Hematopoietic multipotent progenitor cell treated with erythropoietin and hydrocortisone succinate and interleukin-3 and kit ligand, for 4 days (in vitro differentiated cells): ENCODE measurements at places on chromosomes 11 and 22.

- DNase-seq = peak; percentile 86
Measured at GRCh38 chr11:73335204-73335923, 27.3 kb downstream of the ARHGEF17 start.

- no peak for DNase-seq
Measured at GRCh38 chr22:40486962-40487602, 116.7 kb downstream of the SGSM3 start.

- DNase-seq = no peak
Measured at GRCh38 chr11:66465373-66466224, 1.1 kb upstream of the PELI3 start.

DNA sequence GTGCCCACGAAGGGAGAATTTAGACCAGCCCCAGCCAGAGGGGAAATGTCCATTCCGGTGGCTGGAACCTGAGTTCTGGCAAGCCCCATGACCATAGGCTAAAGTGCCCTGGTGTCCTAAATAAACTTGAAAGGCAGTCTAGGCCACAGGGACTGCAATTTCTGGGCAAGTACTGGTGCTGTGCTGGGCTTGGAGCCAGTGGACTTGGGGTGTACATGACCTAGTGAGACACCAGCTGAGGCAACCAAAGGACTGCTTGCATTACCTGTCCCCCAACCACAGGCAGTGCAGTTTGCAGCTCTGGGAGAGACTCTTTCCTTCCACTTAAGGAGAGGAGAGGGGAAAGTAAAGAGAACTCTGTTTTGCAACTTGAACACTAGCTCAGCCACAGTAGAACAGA, 23.7 kb downstream of the RRP8 start:
- no peak for DNase-seq

DNA sequence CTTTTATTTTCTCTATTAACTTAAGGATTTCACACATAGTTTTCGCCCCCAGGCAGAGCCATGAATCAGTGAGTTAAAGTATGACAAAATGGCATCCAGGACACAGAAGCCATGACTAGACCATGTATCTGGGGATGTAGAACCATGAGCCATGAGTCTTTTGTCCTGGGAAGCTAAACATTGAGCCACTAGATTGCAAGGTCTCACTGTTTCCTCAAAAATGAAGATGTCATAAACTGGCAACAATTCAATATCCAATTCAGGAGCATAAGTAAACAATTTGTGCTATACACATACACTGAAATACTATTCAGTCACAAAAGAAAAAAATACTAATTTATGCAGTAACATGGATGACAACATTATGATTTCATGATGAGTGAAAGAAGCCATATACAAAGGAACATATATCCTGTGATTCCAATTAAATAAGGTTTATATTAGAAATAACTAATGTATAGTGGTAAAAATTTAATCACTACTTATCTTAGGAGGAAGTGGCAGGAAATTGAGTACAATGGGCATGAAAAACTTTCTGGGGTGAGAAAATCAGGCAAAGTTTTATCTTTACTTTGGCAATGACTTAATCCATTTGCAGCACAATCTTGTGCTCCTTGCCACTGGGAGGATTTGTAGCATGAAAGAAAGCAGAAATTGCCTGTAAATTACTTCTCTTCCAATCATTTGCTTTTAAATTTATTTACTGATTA, 28.5 kb upstream of the CARD16 start:
- no peak for DNase-seq

GRCh38 chr11:126352934-126353801, 2.3 kb upstream of the ST3GAL4 start:
- peak; percentile 93 for DNase-seq

DNA sequence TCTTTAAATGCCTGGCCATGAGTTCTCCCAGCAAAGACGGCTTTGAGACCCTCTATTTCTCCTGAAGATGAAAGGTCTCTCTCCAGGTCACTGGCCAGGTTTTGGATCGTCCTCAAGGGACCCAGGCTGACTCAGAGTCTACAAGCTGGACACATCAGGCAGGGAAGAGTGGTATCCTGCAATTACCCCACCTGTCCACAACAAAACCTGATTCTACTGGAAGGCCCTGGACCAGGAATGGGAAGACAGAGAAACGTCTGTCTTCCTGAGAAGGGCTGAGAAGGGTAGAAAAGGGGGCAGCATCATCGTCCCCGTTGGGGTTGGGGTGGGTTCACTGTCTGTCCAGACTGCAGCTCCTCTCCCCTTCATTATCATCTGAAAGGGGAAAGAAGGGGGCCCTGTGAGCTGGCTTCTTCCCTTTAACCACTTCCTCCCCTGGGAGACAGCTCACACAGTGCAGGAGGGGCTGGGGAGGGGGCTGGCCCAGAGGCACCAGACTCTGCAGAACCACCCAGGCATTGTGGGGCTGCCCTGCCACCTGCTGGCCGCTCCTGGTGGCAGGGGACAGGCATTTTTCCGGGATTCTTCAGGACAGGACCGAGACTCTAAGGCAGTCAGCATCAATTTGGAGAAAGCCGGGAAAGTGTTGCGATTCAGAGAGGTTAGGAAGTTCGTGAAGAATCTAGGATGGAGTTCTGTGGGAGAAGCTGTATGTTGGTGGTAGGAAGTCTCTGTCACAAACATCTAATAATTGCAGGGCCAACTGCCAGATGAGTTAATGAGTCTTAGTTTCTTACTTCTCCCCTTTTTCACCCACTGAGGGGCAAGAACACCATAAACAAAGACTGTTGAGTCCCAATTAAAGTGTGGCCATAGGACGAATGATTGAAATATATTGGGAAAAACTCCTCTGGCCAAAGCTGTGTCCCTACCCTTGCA, 57.6 kb downstream of the SYN3 start:
- DNase-seq = peak; percentile 74

DNA sequence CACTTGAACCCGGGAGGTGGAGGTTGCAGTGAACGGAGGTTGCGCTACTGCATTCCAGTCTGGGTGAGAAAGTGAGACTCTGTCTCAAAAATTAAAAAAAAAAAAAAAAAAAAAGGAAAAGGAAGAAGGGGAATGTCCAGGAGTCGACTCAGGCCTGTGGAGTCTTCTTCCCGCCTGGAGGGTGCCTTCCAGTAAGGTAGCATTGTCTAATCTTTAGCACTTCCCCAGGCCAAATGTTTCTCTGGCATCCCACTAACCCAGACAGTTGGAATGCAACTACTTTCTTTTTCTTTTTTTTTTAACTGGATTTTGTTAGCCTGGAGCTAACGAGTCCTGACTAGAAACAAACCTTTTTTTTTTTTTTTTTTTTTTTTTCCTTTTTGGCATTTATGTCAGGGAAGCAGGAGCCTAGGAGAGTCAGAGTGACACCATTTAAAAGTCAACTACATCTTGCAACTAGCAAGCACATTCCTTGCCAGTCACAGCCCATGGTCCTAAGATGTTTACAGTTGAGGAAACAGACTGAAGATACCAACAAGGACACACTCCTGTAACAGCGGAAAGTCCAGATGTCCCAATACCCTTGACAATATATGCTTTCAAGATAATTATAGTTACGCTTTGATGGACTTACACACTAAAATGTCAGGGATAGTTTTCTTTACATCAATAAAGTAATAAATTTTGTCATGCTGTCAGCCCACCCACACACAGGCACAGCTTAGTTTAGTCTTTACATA, 10.6 kb downstream of the PLET1 start:
- DNase-seq = no peak

DNA sequence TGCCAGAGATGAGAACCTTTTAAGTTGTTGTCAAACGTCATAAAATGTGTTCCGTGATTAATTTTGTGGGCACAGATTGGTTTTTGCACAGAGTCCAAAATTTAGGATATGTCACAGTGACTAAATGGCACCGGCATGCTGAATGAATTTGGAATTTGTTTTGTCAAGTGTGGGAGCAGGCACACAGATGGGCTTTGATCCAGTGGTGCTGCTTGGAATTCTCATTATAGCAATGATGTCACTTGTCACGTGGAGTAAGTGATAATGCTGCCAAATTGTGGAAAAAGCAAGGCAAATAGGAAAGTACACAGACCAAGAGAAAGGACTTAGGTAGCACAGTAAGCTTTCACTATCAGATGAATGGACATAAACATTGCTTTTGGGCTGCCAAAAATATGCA, 8.0 kb upstream of the LIN7C start:
- no peak for DNase-seq

DNA sequence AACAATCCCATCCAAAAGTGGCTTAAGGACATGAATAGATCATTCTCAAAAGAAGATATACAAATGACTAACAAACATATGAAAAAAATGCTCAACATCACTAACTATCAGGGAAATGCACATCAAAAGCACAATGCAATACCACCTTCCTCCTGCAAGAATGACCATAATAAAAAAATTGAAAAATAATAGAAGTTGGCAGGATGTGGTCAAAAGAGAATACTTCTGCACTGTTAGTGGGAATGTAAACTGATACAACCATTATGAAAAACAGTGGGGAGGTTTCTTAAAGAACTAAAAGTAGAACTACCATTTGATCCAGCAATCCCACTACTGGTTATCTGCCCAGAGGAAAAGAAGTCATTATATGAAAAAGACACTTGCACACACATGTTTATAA, 77.7 kb upstream of the SC5D start:
- DNase-seq = no peak

DNA sequence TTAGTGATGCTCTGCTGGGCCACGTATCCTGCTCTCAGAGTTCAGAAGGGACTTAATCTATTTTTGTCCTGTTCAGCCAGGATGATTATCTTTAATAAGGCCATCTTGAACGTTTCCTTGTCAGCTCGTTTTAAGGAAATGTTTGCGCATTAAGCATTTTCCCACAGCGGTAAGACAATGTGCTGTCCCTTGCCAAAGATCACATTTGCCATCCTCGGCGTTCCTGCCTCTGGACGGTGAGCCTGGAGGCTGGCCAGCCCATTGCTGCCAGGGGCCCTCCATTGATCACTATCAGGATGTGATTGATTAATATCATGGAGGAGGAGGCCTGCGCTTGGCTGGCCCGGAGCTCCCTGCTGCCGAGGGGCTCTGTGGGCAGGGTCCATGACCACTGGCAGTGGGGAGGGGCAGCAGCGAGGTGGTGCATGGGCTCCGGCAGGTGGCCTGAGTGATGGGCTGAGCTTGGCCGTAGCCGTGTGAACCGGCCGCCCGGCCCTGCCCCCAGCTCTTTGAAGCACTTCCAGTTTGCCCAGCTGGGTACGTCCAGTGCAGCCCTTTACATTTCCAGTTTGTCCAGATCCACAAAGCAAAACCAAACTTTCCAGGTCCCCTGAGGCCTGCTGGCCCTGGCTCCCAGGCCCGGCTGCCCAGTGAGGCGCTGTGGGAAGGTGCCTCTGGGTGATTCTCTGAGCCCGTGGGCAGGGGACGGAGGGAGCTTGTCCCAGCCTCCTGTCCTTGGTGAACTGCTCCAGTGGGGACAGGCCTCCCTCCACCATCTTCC, 49.5 kb upstream of the SMIM38 start:
- DNase-seq = no peak

DNA sequence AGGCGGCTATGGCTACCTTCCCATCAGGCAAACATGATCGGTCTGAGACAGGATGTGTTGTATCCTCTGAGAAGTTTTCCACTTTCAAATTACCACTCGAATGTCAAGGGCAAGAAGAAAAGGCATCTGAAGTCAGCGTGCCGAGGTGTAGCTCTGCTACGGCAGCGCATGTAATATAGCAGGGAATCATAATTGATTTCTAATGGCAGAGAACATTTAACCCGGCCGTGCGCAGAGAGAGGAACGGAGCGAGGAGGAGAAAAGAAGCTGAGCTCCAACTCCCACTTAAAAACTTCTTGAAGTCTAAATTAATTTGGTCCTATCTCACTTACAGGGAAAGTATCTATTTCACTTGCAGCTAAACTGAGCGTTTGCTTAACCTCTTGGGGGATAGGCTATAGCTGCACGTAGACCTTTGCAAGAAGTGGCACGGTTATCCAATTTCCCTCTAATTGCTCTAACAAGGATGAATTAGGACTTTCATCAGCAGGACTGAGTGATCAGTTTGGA, 137.3 kb upstream of the KIRREL3 start:
- no peak for DNase-seq

DNA sequence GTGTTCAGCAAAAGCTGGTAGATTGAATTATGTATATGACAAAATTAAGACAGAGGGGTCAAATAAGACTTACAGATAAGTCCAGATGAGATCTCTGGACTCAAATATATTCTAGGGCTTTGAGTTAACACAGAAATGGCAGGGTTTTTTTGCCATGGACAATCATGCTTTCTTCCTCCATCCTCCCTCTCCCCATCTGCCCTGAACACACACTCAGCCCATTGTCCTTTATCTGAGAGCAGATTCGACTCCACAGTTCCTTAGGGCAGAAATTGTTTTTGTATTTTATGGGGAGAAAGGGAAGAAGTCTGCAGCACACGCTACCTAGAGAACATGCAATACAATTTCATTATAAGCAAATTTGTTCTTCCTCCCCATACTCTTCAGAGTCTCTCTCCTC, 86.8 kb downstream of the SLC1A2 start:
- DNase-seq = no peak

GRCh38 chr22:25000686-25001085, 48.2 kb downstream of the KIAA1671 start:
- DNase-seq = no peak

GRCh38 chr11:59792507-59792906, 18.1 kb downstream of the MRPL16 start:
- DNase-seq = no peak

- no peak for DNase-seq
Measured at GRCh38 chr22:29744902-29745301, 21.9 kb downstream of the ZMAT5 start.
